ENCODE measurements at places on chromosomes 1 and 21.

- no peak for DNase-seq
These were observed 183.5 kb downstream of the PATJ start for GRCh38 chr1:61925591-61926298.

GRCh38 chr1:204435872-204436271 is 24.3 kb upstream of the PPP1R15B start:
- DNase-seq = no peak

DNA sequence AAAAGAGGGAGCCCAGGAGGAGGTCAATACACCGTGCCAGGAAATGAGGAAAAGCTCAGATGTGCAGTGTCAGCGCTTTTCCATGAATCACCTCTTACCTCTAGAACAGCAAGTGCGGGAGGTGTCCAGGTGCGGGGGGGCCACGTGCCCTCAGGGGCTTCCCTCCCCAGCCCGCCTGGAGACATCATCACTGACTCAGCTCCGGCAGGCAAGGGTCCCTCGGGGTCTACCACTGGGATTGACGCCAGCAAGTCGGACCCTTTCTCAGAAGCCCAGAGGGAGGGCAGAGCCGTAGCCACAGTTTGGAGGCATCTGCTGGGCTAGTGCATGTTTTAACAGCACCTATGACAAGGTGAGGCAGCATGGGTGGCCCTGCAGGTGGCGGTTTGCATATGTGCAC is 67.4 kb upstream of the TRAPPC10 start:
- no peak for DNase-seq

DNA sequence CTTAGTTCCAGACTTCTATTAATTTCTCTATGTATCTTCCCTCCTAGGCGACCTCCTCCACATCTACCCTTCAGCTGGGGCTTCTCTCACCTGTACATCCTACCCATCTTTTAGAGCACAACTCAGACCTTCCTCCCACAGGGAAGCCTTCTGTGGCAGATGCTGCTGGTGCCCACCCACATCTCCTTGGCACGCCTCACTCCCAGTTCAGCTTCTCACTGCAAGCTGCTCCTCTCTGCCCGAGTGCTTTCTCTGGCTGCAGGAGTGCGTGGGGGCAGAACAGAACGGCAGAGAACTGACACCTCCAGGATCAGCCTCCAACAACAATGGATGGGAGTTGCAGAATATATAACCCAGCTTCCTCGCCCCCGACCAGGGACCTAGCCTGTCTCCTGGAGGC is 36.5 kb downstream of the ZBTB18 start:
- no peak for DNase-seq

DNA sequence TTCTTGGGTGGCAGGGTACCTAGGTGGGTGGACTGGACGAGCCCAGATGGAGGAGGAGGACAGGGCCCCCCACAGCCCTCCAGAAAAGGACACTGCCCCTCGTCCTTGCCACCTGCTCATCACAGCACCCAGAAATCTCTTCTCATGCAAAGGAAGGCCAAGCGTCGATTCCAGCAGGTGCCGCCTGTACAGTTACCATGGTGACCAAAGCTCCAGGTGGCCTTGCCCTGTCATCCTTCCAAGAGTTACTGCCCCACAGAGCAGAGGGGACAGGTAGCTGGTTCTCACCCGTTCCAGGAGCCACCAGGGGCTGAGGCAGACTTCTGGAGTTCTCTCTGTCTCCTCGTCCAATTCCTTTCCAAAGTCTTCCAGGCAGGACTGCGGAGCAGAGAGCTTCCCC is 119.9 kb upstream of the VAMP3 start:
- DNase-seq = no peak

DNA sequence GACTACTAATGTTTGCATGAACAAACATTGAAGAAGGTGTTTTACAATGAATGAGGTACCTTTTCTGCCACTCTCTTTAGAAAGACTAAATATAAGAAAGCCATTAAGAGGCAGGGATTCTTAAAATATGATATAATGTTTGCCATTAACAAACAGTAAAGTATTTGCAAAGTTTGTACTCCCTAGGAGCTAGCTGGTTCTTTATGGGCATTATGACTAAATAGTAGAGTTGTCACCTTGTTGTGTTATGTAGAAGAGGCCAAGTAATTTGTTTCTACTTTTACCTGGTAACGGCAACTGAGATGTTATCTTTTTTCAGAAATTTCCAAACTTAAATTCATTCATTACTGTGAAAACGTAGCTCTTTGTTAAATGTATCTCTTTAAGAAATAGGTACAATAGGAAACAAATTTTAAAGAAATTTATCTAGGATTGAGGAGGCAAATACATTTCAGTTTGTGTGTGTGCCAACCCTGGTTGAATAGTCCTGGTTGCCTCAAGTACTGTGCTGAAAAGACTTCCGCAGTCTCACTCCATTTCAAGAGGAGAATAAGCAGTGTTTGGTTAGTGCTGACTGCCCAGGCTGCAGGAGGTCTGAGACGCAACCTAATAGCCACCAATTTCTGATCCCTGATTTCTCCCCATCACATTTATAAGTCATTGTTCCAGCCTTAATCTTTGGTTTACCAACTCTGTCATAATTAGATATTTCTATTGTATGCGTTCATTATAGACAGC is 52.1 kb downstream of the WDR3 start:
- DNase-seq = no peak

DNA sequence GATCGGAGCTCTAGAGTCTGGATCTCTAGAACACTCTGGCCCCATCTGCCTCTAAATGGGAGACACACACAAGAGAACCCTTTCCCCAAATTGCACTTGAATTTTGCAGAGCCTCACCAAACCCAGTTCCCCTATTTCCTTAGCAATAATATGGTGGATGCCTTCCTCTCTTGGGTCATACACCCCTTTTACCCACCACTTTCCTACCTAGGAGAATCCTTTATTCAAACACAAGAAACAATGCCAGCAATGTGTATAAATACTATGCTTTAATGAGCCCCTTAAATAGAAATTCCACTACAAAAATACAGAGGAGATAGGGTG is 760 bp upstream of the SF3B4 start:
- no peak for DNase-seq

GRCh38 chr1:229266832-229267500 is 3.9 kb upstream of the RAB4A start:
- no peak for DNase-seq

GRCh38 chr1:224182866-224183590 is at the start of gene DEGS1:
Gene DEGS1 (plus strand): TSS chr1:224183240. CDS start chr1:224183337, 97 bp downstream.
- peak; percentile 70 for DNase-seq

GRCh38 chr1:202692959-202693555 is 17.2 kb downstream of the SYT2 start:
- peak; percentile 41 for DNase-seq

- DNase-seq = no peak
These were observed 188.1 kb upstream of the KIAA0040 start for GRCh38 chr1:175380521-175381300.

DNA sequence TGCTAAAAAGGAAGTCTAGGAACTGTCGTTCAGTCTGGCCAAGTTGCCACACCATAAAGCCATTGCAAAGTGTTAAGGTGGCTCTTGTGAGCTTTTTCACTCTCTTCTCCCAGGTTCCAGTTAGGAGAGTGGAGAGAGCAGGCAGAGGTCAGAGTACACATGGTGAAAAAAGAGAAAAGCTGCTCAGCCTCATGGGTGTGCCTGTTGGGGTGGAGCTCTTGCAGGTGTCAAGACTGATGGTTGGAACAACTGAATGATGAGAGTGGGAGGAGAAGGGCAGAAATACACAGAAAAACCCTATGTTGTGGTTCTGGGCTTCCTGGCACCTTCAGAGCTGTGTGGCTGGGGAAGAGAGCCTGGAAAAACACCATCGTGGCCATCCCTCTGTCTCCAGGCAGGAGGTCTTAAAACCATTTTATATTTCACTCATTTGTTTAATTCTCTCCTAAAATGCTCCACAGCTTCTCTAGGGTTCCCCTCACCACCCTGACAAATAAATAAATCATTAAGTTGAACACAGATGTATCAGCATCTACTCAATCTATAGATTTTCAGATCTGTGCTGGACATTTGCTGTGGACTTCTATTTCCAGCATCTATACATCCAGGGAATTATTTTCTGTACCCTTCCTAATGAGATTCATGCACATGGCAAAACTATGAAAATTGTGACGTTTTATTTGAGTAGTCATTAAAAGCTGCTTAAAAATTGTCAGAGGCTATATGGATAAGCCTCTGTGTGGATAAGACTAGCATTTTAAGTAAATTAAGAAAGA is 17.5 kb downstream of the UBASH3A start:
- no peak for DNase-seq

DNA sequence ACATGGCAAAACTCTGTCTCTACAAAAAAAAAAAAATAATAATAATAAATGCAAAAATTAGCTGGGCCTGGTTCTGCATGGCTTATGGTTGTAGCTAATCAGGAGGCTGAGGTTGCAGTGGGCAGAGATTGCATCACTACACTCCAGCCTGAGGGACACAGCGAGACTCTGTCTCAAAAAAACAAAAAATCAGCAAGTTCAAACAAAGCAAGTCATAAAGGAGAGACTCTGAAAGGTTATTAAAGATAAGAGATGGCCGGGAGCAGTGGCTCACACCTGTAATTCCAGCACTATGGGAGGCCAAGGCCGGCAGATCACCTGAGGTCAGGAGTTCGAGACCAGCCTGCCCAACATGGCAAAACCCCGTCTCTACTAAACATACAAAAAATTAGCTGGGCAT is 28.8 kb downstream of the COP1 start:
- no peak for DNase-seq

- DNase-seq = no peak
These were observed 1.6 kb downstream of the ALX3 start for GRCh38 chr1:110068646-110069403.

DNA sequence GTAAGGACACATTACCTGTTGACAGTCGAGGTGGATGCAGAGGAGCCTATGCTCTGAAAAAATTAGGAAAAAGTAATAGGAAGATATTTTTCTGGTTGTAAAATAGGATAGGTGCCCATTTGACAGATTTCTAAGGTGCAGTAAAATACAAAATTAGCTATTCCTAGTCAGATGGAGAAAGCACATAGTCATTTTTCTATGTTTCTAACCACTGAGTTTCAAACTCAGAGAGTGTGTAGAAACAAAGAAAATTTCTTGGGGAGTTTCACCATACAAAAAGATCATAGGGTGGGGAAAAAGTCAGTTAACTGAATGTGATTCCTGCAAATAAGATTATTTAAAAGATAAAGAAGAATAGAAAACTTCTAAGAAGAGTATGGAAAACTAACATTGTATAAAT is 666.9 kb downstream of the KCNT2 start:
- no peak for DNase-seq

DNA sequence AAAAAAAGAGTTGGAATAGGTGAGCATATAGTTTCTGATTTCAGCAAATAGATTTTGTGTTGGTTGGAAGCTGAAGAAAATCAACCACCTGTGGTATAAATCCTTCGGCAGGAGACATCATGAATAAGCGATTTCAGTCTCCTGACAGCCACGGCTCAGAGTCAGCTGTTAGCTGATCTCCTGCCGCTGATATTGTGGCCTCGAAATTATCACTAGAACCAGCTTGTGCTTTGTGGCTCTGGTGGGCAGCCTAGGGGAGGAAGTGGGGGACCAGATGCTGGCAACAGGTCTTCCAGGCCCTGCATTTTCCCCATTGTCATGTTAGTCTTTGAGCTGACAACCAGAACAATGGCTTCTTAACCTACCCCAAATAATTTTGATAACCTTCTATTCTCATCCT is 842 bp upstream of the GCSAML start:
- DNase-seq = no peak

- no peak for DNase-seq
These were observed 1.4 kb downstream of the MMEL1 start for GRCh38 chr1:2631136-2632050.

DNA sequence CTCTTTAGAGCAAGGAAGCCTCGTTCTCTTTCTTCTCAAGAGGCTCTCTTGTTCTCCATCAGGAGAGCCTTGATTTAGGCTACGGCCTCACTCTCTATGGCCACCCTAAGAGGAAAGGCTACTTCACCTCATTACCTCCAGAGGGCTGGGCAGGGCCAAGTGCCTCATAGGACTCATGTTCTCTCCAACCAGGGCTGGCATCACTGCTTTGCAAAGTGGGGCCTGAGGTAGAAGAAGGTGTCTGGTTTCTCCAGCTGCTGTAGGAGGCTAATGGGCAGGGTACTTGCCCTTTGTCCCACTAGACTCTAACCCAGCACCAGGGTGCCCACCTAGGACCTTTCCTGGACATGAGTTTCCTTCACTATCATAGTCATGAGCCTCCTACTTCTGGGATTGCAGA is 2.1 kb upstream of the ATXN7L2 start:
- DNase-seq = no peak

Measured in stimulated activated CD4-positive, alpha-beta T cell treated with anti-CD3 and anti-CD28 coated beads, Interleukin-2, amount 100 ng/mL, for 4 hours (primary cell).